ENCODE measurements at places on chromosomes 4 and X.

DNA sequence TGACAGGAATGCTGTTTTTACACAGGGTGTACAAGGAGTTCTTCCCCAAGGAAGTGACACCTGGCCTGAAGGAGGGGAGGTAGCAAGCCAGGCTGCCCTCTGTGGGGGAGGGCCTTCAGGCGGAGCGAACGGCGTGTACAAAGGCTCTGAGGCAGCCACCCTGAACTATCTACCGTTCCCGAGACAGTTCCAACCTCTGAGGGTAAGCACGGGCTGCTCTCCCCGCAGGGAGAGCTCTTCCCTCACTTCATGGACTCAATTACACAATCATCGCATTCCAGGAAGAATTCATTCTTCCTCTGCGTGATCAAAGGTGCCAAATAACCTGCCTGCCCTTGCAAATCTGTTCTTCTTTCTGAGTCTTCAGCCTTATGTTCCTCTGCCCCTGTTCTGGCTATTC lies 4.8 kb downstream of the ELK1 start:
- DNase-seq: no peak

DNA sequence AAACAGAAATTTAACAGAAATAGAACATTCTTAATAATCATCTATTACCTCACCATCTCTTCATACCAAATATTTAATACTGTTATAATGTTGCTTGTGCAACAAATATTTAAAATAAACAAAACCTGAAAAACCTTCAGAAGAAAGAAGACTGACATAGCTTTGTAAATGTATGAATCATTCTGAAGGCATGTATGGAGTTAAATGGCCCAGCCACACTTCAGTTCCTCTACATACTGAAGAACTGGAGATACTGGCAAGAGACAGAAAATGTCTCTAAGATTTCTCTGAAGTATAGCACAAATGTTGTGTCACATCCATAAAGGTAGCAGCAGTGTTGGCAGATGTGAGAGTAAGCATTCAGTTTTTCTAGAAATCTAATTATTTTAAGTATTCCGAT lies 275.3 kb upstream of the FGF13 start:
- peak; percentile 5 for DNase-seq

DNA sequence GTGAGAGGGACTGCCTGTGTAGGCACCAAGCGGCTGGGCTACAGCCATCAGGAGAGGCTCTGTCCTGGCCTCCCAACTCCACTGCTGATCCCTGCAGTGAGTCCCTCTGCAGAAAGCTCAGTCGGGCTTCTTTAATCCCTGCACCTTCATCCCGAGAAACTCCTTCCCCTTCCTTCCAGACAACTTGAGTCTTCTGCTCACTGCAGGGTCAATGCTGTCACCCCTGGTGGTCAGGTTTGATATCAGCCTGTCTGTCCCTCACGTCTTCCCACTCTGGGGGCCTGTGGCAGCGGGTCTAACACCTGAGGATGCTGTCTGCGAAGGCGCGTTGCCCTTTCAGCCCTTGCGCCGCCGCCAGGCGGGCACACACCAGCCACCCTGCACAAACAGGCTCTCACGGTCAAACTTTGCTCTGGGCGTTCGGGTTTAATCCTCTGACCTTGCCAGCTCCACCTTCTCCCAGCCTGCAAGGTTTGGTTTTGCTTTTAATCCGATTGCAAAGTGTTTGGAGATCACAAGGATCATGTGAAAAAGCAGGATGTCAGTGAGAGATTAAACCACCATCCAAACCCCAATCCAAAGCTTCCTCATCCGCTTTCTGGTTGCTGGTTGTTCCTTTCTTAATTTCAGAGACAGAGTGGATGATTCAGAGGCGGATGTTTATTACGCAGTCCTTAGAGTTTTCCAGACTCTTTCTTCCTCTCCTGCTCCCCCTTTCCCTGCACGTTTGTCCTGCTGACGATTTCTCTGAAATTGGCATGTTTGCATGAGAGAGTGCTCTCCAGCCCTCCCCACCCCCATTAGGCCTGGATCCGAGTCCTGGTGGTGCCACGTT lies 74.8 kb upstream of the SLC34A2 start:
- DNase-seq: no peak

DNA sequence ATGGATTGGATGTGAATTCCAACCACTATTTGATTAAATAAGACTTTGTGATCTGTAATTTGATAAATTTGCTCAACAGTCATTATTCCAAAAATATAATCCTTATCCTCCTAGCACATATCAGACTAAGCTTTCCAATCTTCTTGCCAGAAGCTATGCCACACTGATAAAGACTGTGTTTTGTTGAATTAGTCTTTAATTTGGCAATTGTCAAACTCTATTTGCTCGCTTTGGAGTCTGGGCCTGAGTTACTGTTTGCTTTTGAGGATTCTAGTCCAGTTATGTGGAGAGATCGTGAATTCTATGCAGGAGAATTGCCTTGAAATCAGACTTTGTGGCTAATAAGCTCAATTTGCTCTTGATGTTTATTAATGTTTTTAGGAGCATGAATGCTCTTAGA lies 10.9 kb upstream of the RNF150 start:
- no peak for DNase-seq

GRCh38 chr4:33386764-33387163 lies 2666.6 kb downstream of the PCDH7 start:
- no peak for DNase-seq

- DNase-seq: no peak
Measured at GRCh38 chr4:98958065-98958464, 29.1 kb upstream of the EIF4E start.

All from astrocyte of the spinal cord (primary cell).